ENCODE measurements at places on chromosomes 7 and 10.

- no peak for DNase-seq
Measured at GRCh38 chr7:130444751-130445407, 4.1 kb upstream of the CEP41 start.

DNA sequence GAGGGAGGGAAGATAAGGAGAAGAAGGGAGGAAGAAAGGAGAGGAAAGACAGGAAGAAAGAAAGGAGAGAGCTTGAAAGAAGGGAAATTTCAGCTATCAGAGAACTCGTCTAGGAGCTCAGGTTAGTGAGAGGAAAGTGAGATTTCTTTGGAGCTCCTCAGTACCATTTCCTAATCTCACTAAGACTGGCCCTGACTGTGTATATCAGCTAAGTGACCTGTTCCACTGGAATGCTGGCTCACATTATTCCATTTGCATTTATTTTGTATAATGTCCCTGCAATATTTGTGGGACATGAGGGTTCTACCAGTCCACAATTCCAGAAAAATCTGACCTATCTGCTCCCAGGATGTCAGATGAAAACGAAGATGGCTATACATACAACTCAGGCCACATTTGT, 114.7 kb upstream of the CELF2 start:
- no peak for DNase-seq

- no peak for DNase-seq
Measured at GRCh38 chr7:142646386-142647140, 102.7 kb upstream of the PRSS1 start.

- no peak for DNase-seq
Measured at GRCh38 chr10:88205842-88206446, 342.5 kb downstream of the PTEN start.

- DNase-seq: no peak
Measured at GRCh38 chr7:70883750-70884439, 248.0 kb upstream of the GALNT17 start.

GRCh38 chr7:117682681-117683385, 190.4 kb downstream of the CTTNBP2 start:
- no peak for DNase-seq

DNA sequence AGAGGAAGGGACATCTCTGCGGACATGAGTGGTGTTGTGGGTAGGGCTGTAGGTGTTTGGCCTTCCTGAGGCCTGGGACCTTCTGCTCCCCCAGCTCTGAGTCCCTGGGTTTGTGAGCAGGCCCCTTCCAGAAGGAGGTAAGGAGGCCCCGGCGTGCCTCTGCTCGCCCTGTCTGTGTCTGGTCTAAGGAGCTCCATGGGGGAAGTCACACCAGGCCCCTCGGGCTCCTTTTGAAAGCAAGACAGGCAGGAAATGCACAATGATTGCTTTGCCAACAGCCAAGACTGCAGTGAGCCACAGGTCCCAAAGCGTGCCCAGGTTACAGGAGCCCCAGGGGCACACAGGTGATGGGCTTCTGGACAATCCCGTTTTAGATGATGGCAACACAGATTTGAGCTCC, 89.5 kb downstream of the FAM53B start:
- no peak for DNase-seq

GRCh38 chr7:100642534-100642907, 1.2 kb upstream of the TFR2 start:
- DNase-seq: no peak

- DNase-seq: no peak
Measured at GRCh38 chr7:28149291-28150101, 31.1 kb downstream of the JAZF1 start.

DNA sequence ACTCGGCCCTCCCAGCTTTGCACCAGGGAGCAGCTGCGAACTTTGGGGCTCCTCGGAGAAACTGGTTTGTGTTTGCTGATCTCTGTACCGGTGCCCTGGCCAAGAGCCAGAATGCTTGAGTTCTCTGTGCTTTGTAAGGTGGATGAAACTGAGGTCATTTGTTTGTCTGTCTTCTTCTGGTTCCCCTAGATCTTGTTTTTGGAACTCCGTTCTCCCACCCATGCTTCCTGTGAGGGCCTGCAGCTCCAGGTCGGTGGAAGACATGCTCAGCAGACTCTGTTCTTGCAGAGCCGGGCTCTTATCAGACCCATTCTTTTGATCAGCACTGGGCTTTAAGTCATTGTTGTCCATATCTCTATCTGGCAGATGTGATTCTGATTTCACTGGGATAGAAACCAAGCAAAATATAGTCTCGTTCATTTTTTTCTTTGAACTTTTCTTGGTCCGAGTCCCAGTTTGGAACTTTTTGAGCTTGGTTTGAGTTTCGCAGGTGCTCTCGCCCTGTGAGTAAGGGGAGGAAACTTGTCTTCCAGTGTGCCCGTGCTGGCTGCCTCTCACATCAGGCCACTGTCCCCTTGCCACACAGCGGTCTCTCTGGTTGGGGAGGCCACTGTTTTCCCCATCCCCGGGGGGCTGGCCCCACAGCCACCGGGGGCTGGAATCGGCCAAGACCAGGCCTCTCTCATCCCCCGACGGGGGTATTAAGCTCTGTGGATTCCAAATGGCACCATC, 31.2 kb downstream of the JCAD start:
- DNase-seq: no peak

- peak; percentile 46 for DNase-seq
Measured at GRCh38 chr7:32905175-32905662, 13.7 kb upstream of the KBTBD2 start.

GRCh38 chr10:42939685-42940366, 137.0 kb upstream of the RET start:
- DNase-seq: no peak

DNA sequence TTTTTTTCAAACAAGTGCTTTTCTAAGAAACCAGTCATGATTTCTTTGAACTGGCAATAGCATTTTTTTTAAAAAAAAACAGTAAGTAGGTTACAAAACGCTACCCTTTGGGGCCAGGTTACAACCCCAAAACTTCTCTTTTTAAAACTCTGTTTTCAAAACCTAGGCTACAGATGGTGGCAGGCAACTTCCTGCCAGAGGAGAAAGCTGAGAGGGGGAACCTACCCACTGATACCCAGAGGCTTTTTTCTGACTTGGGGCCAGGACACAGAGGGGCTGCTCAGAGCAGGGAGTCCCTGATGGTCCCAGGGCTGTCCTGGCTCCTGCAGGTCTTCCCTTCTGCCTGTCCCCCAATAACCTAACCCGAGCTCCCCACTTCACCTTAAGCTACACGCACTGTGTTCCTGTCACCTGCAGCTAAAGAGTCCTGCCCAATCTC, 6.9 kb downstream of the STN1 start:
- DNase-seq: no peak

DNA sequence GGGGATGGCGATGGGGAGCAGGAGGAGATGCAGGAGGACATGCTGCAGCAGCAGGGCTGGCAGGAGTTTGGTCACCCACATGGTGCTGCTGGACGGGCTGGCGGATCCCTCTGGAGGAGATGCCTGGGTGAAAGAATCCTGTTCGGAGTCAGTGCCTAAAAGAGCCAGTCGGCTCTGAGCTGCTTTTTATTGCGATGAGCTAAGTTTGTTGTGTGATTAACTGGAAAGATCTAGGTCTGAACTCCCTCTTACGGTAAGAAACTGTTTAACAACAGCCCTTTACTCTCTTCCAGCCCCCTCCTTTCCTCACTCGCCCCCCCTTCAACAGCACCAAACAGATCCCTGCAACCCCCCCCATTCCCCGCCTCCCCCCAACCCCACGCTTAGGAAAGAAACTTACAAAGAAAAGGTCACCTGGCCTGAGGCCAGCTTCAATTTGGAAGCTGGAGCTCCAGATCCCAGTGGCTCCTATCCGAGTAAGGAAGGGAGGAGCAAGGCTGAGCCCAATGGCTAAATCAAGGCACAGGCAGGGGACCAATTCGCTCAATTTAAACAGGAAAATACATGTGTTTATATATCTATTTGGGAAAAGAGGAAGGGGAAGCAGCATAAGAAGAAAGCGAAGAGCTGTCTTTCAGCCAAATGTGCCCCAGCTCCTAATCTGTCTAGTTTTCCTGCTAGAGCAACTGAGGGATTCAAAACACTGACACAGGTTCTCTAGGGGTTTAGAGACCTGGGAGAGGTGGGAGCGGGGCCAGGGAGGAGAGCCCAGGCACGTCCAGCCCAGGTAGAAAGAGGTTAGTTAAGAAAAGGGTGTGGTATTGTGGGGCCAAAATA, at the start of gene HGF:
Gene HGF, minus strand, starts transcription at position 157 of the 837 bp plus-strand sequence. Its CDS starts 76 bp downstream, at position 81.
- peak; percentile 76 for DNase-seq

DNA sequence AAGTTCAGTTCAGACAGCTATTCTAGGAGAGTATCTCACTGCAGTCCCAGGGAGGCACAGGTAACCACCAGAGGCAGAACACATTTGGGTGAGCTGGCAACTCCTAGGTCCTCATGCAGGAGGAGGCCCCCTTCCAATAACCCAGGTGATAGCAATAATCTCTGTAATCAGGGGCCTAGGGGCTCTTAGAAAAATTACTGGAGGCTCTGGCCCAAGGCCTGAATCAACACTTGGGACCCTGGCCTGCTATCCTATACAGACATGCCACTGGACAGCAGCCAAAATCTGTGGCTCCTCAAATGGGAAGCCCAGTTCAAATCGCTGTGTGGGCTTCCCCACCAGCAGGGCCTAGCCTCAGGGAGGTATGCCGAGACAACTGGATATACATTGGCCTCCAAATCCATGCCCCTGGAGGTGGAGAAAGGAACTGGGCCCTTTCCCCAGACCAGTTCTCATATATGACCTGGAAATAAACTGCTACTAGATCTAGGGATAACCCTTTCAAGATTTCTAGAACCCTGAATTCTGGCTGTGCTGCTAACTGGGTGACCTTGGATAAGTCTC, 1.6 kb downstream of the AVPI1 start:
- DNase-seq: peak; percentile 42

GRCh38 chr7:116111475-116111874, 80.9 kb upstream of the TFEC start:
- no peak for DNase-seq

- DNase-seq: no peak
Measured at GRCh38 chr10:109851616-109852474, 71.5 kb downstream of the XPNPEP1 start.

DNA sequence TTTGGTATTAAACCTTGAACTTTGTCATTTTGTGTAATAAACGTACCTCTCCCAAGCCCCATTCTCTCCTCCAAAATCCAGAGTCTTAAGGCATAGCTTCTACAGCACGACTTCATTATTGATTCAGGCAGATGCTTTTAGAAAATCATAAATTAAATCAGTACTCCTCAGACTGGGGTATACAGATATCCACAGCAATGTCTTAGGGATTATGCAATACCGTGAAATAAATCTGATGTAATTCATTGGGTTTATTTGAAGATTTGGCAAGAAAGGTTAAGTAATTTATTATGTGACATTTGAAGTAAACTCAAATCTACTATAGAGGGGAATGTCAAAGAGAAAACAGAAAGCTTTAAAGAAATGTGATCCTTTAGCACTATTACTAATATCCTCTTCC, 246.1 kb upstream of the PLXDC2 start:
- no peak for DNase-seq

DNA sequence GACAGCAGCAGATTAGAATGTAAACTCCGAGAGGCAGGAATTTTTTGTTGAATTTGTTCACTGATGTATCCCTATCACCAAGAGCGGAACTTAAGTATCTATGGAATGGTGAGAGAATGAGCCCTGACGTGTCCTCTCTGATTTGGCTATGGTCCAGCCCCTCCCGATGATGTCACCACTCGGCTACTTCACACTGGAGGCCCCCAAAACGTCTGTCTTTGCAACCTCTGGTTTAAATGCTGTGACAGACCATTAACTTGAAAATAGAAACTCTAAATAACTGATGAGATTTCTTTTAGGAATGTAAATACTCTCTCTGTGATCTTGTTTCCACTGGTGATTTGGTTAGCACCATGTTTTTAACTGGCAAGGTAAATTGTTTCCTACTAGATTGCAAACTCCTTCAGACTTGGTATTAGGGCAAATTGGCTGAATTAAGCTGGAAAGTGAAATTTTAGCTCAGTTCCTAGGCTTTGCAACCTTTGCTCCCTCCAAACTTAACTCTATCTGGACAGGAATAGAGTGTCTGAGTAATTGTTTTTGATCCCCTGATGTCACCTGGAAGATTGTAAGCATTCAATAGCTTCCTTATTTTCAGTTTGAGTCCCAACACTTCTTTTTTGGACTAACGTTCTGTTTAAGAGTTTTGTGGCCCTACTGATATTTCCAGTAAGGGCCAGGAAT, 19.1 kb downstream of the SLC16A12 start:
- peak; percentile 44 for DNase-seq

DNA sequence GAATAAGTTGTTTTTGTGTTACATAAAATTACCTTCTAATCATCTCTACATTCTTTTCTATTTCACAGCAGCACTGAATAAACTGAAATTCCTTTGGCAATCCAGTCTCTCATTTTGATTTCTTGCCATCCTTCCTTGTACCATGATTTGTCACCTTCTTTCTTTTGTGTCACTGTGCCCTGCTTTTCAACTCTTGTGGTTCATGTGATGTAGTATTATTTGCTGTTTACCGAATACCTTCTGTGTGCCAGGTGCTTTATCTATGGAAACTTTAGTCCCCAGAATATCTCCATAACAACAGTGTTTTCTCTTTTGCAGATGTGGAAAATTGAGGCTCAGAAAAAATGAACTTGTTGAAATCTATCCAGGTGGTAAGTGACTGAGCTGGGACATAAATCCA, 220.3 kb downstream of the STK31 start:
- DNase-seq: no peak

- no peak for DNase-seq
Measured at GRCh38 chr7:99042957-99043356, 101.0 kb downstream of the SMURF1 start.

GRCh38 chr10:126904818-126905701, at the start of gene DOCK1:
Gene DOCK1 (plus strand): TSS chr10:126905428. CDS start chr10:126905518, 90 bp downstream.
- DNase-seq: peak; percentile 79

DNA sequence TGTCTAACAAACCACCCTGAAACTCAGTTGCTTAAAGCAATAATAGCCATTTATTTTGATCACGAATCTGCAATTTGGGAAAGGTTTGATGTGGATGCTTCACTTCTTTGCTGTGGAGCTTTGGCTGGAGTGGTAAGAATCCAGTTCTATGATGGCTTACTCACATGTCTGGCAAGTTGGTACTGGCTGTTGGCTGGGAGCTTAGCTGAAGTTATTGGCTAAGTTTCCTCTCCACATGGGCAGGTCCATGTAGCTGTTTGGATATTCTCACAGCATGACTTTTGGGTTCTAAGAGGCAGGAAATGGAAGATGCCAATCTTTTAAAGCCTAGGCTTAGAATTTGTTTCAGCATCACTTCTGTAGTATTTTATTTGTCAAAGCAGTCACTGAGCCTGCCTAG, 277.6 kb upstream of the NRP1 start:
- no peak for DNase-seq

DNA sequence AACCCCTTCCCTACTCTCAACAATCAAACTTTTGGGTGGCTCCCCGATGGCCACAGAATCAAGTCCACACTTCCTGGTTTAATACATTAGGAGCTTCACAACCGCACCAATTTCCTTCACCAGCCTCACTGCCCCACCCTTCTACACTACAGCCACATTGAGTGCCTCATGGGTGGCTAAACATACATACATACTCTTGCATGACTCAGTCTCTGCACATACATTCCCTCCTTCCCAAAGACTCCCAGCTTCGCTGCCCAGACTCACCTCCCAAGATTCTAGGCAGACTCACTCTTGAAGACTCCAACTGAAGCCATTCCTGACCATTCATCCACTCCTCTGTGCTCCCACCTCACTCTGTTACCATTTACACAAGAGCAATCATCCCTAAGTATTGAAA, 15.9 kb downstream of the VPS41 start:
- no peak for DNase-seq
